Adipocyte (in vitro differentiated cells): ENCODE measurements at places on chromosomes 12 and 14.
A peak's percentile ranks its signal among the peaks of the same experiment; 100 is the strongest.

DNA sequence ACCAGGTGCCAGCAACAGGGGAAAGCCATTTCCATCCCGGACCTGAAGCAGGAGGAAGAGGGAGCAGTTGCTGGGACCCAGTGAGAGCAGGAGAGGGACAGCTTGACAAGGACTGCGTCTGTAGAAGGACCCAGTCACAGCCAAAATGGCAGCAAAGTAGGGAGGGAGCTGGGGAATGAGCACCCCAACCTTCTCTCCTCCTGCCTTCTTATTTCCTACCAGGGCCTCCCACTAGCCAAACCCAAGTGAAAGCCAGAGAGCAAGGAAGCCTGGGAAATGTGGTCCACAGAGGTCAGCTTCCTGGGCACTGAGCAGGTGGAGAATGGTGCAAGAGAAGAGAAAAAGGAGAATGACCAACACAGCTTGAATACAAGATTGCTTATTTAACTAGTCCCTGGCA, 108.5 kb upstream of the MYL2 start:
- DNase-seq: no peak

- DNase-seq: no peak
Measured at GRCh38 chr14:92209141-92209540, 87.4 kb downstream of the CPSF2 start.

DNA sequence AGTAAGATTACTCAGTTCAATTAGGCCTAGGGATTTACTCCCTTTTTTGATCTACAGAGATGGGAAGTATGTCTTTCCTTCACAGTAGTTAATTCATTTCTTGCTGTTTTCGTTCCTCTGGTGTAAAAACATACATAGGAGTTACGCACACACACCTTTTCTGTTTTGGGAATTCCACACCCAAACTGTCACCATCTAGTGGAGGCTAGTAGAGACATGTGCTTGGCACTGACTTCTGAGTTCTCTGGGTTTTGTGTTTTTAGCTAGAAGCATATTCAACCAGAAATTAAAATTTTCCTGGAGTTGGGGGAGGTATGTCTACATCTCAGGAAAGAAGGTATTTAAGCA, 1.4 kb downstream of the SUSD6 start:
- peak; percentile 42 for DNase-seq

GRCh38 chr12:57234571-57235016, 5.1 kb downstream of the SHMT2 start:
- DNase-seq: no peak

GRCh38 chr12:51818566-51819300, 29.8 kb downstream of the FIGNL2 start:
- DNase-seq: peak; percentile 67
